ENCODE measurements at places on chromosomes 3 and 15.
A peak's percentile ranks its signal among the peaks of the same experiment; 100 is the strongest.

GRCh38 chr3:10942690-10943205 lies 49.8 kb upstream of the SLC6A1 start:
- DNase-seq, result no peak
- no peak overlapping the region for H3K27ac ChIP-seq
- no peaks in the 10 kb centered on the region for H3K27me3 ChIP-seq
- no peaks in the 10 kb centered on the region for H3K36me3 ChIP-seq

GRCh38 chr3:124119056-124119716 lies 127.3 kb upstream of the ROPN1 start:
- no peaks in the 10 kb centered on the region for H3K27me3 ChIP-seq
- H3K36me3 ChIP-seq, result no peaks in the 10 kb centered on the region
- H3K27ac ChIP-seq, result no peak overlapping the region
- H3K4me1 ChIP-seq, result peaks cover 26% of the 10 kb centered on the region
- no peak for DNase-seq

- H3K4me3 ChIP-seq, result no peak overlapping the region
- no peak for DNase-seq
- H3K27me3 ChIP-seq, result no peaks in the 10 kb centered on the region
- H3K27ac ChIP-seq, result no peak overlapping the region
Observed at GRCh38 chr15:67465196-67465952, 55.6 kb upstream of the C15orf61 start.

DNA sequence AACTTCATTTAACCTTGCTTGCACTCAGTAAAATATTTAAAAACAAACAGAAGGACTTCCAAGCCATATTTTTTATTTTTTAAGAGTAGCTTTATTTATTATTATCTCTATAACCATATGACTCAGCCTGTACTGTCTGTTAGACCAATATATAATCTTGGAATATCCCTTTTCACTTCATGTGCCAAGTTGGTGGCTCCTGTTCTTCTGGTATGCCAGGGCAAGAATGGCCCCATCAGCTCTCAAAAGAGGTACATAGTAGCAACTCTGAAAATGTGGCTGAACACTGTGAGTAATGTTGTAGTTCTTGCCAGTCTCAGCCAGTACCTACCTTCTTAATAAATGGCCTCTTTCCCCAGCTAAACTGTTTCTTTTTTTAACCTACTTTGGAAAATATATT lies 257.0 kb upstream of the UBE2E1 start:
- no peaks in the 10 kb centered on the region for H3K36me3 ChIP-seq
- no peak overlapping the region for H3K27ac ChIP-seq
- H3K4me1 ChIP-seq, result no peaks in the 10 kb centered on the region
- H3K4me3 ChIP-seq, result no peak overlapping the region
- no peaks in the 10 kb centered on the region for H3K27me3 ChIP-seq

- no peaks in the 10 kb centered on the region for H3K36me3 ChIP-seq
- H3K4me3 ChIP-seq, result no peak overlapping the region
- no peak for DNase-seq
- no peaks in the 10 kb centered on the region for H3K4me1 ChIP-seq
- no peaks in the 10 kb centered on the region for H3K27me3 ChIP-seq
- no peak overlapping the region for H3K27ac ChIP-seq
Observed at GRCh38 chr15:69988541-69989225, 109.0 kb downstream of the TLE3 start.

DNA sequence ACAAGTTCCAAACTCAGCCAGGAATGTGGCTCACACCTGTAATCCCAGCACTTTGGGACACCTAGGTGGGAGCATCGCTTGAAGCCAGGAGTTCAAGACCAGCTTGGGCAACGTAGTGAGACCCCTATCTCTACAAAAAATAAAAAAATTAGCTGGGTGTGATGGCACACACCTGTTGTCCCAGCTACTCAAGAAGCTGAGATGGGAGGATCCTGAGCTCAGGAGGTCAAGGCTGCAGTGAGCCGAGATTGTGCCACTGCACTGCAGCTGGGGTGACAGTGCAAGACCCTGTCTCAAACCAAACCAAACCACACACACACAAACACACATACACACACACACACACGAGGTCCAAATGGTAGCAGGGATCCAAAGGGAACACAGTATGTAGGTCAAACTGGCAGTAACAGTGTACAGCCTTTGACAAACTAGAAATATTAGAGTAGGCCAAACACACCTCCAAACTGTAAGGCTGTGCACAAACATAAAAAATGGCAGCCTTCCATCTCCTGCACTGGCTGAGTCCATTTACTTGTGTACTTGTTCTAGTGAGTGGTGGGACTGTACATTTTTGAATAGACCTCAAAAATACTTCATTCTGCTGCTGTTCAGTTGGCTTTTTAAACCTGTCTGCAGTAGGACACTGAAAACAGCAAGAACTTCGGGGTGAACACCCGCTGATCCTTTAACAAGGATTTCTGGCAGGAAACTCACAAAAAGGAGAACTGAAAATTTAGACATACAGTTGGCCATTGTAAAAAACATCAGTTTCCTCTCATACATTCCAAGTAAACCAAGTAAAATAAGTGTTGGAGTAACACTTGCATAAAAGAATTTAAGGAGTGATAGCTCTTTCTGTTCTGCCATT lies 33.6 kb downstream of the INTS14 start:
- H3K27ac ChIP-seq, result no peak overlapping the region
- H3K4me1 ChIP-seq, result no peaks in the 10 kb centered on the region
- no peaks in the 10 kb centered on the region for H3K36me3 ChIP-seq
- no peaks in the 10 kb centered on the region for H3K27me3 ChIP-seq
- no peak for DNase-seq

- DNase-seq, result no peak
- no peaks in the 10 kb centered on the region for H3K4me1 ChIP-seq
- H3K27me3 ChIP-seq, result no peaks in the 10 kb centered on the region
- no peak overlapping the region for H3K27ac ChIP-seq
- no peak overlapping the region for H3K4me3 ChIP-seq
Observed at GRCh38 chr3:17908399-17909191, 166.2 kb upstream of the TBC1D5 start.

DNA sequence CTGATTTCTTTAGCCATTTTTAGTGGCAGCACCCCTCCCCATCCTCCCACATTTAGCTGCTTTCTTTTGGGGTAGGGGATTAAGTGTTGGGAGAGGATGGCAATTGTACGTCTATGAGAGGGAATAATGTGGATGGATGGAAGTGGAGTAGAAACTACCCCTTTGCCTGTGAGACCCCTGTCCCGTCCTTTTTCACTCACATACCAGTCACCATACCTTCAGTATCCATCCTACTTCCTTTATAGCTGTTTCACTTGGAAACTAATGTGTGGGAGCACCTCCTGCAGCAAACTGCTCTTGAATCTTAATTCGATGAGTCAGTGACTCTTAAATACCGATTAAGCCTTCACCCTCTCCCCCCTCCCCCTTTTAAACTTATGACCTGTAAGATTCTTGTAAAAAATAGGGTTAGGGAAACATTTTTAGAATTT lies 730 bp downstream of the SPRED1 start:
- H3K27me3 ChIP-seq, result no peaks in the 10 kb centered on the region
- no peak for DNase-seq
- H3K27ac ChIP-seq, result peak overlapping the region; percentile 99
- peak overlapping the region; percentile 91 for H3K4me3 ChIP-seq
- H3K36me3 ChIP-seq, result no peaks in the 10 kb centered on the region

- no peaks in the 10 kb centered on the region for H3K36me3 ChIP-seq
- no peak overlapping the region for H3K4me3 ChIP-seq
- no peaks in the 10 kb centered on the region for H3K27me3 ChIP-seq
- no peak for DNase-seq
- no peak overlapping the region for H3K27ac ChIP-seq
- peaks cover 9% of the 10 kb centered on the region for H3K4me1 ChIP-seq
Observed at GRCh38 chr15:58999694-59000093, 12.2 kb downstream of the RNF111 start.

- H3K36me3 ChIP-seq, result no peaks in the 10 kb centered on the region
- peak overlapping the region; percentile 99 for H3K27ac ChIP-seq
- H3K4me1 ChIP-seq, result peaks cover 38% of the 10 kb centered on the region
- peak overlapping the region; percentile 95 for H3K4me3 ChIP-seq
- H3K27me3 ChIP-seq, result no peaks in the 10 kb centered on the region
Observed at GRCh38 chr3:143973259-143974021, 1.8 kb downstream of the DIPK2A start.

- no peaks in the 10 kb centered on the region for H3K36me3 ChIP-seq
- H3K4me3 ChIP-seq, result no peak overlapping the region
- H3K4me1 ChIP-seq, result peaks cover 61% of the 10 kb centered on the region
- no peak for DNase-seq
- no peak overlapping the region for H3K27ac ChIP-seq
- H3K27me3 ChIP-seq, result no peaks in the 10 kb centered on the region
Observed at GRCh38 chr15:76199106-76200082, 111.9 kb downstream of the ETFA start.

DNA sequence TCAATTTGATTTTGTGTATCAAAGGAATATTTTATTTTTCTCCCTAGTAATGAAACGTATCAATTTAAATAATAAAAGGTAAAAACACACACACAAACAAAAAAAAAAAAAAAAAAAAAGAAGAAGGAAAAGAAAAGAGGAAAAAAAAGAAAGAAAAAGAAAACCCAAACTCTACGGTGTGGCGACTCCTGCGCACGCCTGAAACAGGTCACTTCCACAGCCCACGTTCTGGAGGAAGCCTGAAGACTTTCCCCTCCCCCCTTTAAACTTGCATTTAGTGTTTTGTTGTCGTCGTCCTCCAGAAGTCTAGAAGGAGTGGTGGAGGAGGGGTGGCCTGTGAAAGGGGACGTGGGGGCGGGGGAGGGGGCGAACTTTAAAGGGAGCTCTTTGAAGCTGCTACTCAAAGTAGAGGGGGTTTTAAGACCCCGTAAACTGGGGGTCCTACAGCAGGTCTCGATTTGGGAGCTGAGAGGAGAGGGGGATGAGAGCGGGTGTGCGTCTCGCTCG lies 2.3 kb upstream of the TLE3 start:
- DNase-seq, result no peak
- H3K4me3 ChIP-seq, result peak overlapping the region; percentile 45
- H3K27me3 ChIP-seq, result no peaks in the 10 kb centered on the region
- H3K27ac ChIP-seq, result peak overlapping the region; percentile 97
- peaks cover 38% of the 10 kb centered on the region for H3K4me1 ChIP-seq

- DNase-seq, result no peak
- no peak overlapping the region for H3K27ac ChIP-seq
- no peaks in the 10 kb centered on the region for H3K4me1 ChIP-seq
- no peaks in the 10 kb centered on the region for H3K36me3 ChIP-seq
- no peaks in the 10 kb centered on the region for H3K27me3 ChIP-seq
Observed at GRCh38 chr3:124144035-124144814, 152.3 kb upstream of the ROPN1 start.

DNA sequence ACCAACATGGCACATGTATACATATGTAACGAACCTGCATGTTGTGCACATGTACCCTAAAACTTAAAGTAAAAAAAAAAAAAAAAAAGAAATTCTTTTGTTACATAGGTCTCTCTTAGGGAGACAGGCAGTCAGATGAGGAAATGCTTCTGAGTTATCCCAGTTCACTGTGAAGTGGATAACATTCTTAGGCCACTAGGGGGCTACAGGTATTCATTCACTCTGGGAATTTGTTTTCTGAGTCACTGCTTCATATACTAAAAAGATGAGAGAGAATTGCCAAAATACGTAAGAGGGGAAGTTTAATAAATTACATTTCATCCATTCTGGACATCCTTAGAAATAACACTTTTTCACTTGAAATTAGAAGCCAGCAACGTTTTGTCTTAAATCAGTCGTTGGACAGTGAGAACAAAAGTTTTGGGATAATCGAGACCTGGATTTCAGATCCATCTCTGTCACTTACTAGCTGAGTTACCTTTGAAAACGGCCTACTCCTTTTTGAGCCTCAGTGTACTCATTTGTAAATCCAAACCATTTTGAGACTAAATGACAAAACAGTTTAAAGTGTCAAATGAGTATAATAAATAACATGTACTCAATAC lies 738.4 kb upstream of the ALCAM start:
- H3K36me3 ChIP-seq, result no peaks in the 10 kb centered on the region
- no peak overlapping the region for H3K27ac ChIP-seq
- no peak overlapping the region for H3K4me3 ChIP-seq
- H3K27me3 ChIP-seq, result no peaks in the 10 kb centered on the region
- no peaks in the 10 kb centered on the region for H3K4me1 ChIP-seq
- DNase-seq, result no peak

DNA sequence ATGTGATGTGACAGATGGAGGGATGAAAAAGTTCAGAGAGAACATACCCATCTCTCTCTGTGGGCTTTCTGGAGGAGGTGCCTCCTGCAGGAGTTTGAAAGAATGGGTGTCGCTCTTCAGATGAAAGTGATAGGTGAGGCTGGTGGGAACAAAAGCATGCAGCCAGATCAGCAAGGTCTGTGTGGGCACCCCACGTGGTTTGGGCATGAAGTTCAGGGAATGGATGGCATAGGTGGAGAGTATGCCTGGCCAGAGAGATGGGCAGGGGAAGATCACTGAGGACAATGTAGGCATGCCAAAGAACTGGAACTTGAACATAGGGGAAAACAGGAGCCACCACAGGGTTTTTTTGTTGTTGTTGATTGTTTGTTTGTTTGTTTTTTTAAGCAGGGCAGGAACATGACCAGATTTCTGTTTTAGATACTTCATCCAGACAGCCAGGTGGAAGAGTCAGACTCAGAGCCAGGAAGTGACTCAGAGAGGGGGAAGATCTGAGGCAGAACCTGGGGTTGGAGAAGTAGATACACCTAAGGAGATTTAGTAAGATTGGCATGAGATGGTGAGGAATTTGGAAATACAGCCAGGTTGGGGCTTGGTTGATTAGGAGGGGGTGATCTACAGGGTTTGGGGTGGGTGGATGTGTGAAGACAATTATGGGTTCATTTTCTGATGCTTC lies 64.8 kb upstream of the CLSTN2 start:
- no peaks in the 10 kb centered on the region for H3K36me3 ChIP-seq
- no peaks in the 10 kb centered on the region for H3K4me1 ChIP-seq

GRCh38 chr15:77036537-77037387 lies 34.1 kb downstream of the TSPAN3 start:
- DNase-seq, result peak; percentile 85
- H3K27ac ChIP-seq, result no peak overlapping the region
- H3K36me3 ChIP-seq, result no peaks in the 10 kb centered on the region

DNA sequence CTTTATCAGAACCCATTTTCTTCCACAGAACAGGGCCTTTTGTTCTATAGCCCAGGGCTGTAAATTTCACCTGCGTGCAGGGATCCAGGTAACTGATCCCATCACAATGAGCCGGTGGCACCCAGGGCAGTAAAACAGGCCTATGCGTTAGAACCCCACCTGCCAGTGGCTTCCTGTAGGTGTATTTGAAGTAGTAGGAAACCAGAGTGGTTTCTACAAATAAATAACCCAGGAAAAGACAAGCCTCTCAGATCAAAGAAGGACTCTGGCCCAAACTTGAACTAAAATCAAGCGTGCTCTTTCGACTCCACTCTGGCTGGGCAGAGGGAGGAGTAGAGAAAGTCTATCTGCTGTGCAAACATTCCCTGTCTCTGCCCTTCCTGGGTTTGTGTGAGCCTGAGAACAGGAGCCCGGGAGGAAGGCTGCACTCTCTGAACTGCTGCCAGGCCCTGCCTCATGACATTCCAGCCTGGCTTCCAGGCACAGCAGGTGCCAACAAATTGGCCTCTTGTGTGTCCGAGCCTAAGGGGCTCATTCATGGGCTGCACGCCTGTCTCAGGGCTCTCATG lies 77.7 kb downstream of the CEMIP start:
- no peak overlapping the region for H3K4me3 ChIP-seq
- no peaks in the 10 kb centered on the region for H3K36me3 ChIP-seq
- no peaks in the 10 kb centered on the region for H3K27me3 ChIP-seq
- H3K4me1 ChIP-seq, result peaks cover 30% of the 10 kb centered on the region
- DNase-seq, result no peak

- H3K4me3 ChIP-seq, result no peak overlapping the region
- H3K27ac ChIP-seq, result no peak overlapping the region
- H3K27me3 ChIP-seq, result no peaks in the 10 kb centered on the region
Observed at GRCh38 chr3:79297245-79297960, 470.4 kb downstream of the ROBO1 start.
